Left kidney (tissue), 8 donors: ENCODE measurements at places on chromosomes 2 and 18. TPM values are rescaled to one million over a fixed set of nuclear protein-coding genes. Genes with fewer than 3 reads are reported as not detected.

The EGR4 gene
- not detected for polyA plus RNA-seq

The RAPGEF4 gene
- polyA plus RNA-seq = 13.4 TPM

The FOXD4L1 gene
- 0.60 TPM for polyA plus RNA-seq

The MBD2 gene
- polyA plus RNA-seq = 129 TPM

The REG3A gene
- polyA plus RNA-seq = not detected

The ADCYAP1 gene
- 0.10 TPM for polyA plus RNA-seq

The MTIF2 gene
- 51.7 TPM for polyA plus RNA-seq

The CCDC85A gene
- 1.2 TPM for polyA plus RNA-seq

The C2orf66 gene
- polyA plus RNA-seq = 0.98 TPM

The KCNG2 gene
- polyA plus RNA-seq = 0.13 TPM

The FBXO36 gene
- 7.6 TPM for polyA plus RNA-seq

The MATN3 gene
- polyA plus RNA-seq = 3.7 TPM

The HMSD gene
- polyA plus RNA-seq = 3.6 TPM

The TNS1 gene
- polyA plus RNA-seq = 64.9 TPM

The TIA1 gene
- polyA plus RNA-seq = 669 TPM

The CTAGE1 gene
- 0.05 TPM for polyA plus RNA-seq

The BCL11A gene
- 15.1 TPM for polyA plus RNA-seq

The CHPF gene
- polyA plus RNA-seq = 20.3 TPM
